ENCODE measurements at places on chromosomes 3 and 15. TPM values are rescaled to one million over a fixed set of nuclear protein-coding genes. Genes with fewer than 3 reads are reported as not detected.

DNA sequence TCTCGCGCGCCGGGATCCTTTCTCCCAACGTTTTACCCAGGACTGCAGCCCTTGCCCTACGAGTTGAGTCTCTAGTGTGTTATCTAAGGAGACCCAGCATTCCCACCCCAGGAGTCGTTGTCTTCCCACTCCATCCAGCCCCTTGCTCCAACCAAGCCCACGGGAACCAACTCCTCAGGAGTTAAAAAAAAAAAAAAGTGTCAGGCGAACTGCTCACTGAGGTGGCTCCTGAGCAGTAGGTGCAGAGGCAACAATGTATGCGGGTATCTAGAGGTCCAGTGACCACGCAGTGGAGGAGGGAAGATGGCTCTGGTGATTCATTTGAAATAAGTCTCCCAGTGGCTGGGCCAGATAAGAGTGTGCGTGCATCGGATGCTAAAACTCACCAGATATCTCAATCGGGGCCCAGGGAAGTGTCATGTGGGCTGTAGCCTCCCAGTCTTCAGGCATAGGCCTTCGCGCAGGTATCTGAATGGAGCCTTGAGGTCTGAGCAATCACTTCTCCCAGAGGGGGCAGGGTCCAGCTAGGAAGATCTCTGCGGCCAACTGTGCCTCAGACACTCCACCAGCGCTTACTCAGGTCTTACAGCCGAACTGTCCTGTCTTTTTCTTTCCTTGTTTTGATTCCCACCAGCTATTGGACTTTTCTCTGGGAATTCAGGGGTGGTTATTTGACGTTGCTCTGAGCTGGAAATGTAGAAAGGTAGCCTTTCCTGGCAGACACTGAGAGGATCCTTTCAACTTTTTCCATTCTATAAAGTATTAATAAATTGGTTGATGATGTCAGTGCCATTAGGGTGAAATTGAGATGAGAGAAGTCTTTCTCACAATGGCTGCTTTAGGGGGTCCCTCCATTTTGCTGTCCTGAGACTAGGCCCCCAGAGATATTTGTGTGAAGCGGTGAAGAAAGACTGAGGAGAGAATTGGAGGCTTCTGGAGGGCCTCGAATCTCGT is 21.0 kb downstream of the ZIC4 start:
- no peak for DNase-seq

GRCh38 chr3:132174500-132174899 is 139.7 kb upstream of the CPNE4 start:
- DNase-seq, result no peak

DNA sequence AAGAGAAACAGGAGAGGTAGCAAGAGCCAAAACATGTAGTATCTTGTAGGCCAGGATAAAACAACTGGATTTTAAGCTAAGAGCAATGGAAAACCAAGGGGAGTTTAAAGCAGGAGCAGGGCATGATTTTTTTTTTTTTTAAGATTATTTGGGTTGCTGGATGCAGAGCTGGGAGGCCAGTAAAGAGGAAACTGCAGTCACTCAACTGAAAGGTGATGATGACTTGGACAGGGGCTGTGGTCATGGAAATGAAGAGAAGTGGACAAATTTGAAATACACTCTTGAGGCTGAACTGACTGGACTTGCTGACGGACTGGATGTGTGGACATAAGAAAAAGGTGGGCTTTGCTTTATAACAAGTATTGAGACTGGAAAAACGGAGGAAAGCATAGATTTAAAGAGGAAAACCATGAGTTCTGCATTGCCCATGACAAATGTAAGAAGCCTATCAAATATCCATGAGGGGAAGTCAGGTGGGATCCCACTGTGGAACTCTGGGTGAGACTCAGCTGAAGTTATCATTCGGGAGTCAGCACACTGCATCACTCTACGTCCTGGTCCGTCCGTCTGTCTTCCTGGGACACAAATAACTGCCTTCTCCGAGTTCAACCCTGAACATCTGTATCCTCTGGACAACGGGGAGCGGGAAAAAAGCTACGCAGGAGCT is 688 bp downstream of the XPC start:
- no peak for DNase-seq

- DNase-seq, result no peak
Measured at GRCh38 chr15:58314593-58315216, 117.1 kb upstream of the LIPC start.

Gene PDZRN3
- 23.7 TPM for total RNA-seq

Gene CGNL1
- 25.0 TPM for total RNA-seq

Gene DAPK2
- 5.9 TPM for total RNA-seq

Gene NR1I2
- total RNA-seq, result 0.24 TPM

Measured in dorsolateral prefrontal cortex (tissue), 122 donors.